ENCODE measurements at places on chromosomes 3 and 15. TPM values are rescaled to one million over a fixed set of nuclear protein-coding genes. Genes with fewer than 3 reads are reported as not detected.

- DNase-seq, result peak; percentile 59
Measured at GRCh38 chr3:46215810-46216414, 7.8 kb upstream of the CCR1 start.

- peak; percentile 0 for DNase-seq
Measured at GRCh38 chr3:86239946-86240345, 751.0 kb downstream of the VGLL3 start.

FBXW12 gene
- polyA plus RNA-seq, result not detected

DNA sequence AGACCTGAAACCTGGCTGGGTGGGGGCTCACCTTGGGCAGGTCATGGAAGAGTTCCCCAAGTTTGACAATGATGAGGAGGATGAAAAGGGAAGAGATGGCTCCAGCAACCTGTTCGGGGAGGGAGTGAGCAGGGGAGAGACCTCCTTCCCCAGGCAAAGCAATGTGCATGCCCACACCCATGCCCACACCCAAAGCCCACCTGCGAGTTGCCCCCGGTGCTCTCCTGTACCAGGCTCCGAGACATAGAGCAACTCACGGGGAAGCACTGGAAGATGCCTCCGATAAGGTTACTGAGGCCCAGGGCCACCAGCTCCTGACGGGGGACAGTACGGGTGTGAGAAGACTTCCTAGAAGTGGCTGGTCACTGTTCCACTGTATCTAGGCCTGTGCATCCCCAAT lies 4.9 kb downstream of the SLC26A6 start:
- DNase-seq, result no peak

DNA sequence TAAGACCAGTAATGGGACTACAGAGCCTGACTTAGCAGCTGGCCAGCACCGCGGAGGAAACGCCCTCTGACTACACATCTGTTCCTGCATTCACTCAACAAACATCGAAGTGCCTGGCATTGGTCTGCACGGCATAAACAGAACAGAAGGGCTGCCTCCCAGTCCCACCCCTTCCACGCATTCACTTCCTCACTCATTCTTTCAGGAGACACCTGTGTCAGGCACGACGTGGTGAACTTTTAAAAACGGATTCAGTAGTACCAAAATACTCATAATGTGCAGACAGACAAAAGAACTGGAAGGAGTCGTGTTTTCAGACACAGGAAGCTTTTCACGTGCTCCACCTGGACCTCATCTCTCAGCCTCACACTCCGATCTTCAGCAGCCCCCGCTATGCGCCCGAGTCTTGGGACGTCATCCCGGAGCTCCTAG lies 123.3 kb downstream of the XXYLT1 start:
- peak; percentile 85 for DNase-seq

SPSB4 gene
- polyA plus RNA-seq, result not detected

CYP11A1 gene
- 1.9 TPM for polyA plus RNA-seq

DNA sequence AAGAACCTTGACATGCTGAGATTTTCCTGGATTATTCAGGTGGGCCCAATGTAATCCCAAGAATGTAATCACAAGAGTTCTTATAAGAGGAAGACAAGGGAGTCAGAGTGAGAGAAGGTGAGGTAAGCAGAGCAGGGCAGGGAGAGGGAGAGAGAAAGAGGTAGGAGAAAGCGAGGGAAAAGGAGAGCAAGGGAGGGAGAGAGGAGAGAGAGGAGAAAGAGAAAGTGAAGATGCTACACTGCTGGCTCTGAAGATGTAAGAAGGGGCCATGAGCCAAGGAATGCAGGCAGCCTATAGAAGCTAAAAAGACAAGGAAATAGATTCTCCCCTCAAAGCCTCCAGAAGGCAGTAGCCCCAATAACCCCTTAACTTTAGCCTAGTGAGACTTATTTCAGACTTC lies 28.7 kb upstream of the FAM98B start:
- no peak for DNase-seq

PLA2G4E gene
- polyA plus RNA-seq, result not detected

GRCh38 chr3:141524988-141525387 lies 38.2 kb downstream of the RASA2 start:
- no peak for DNase-seq

- DNase-seq, result no peak
Measured at GRCh38 chr3:183449791-183450190, 21.4 kb upstream of the MCF2L2 start.

- DNase-seq, result peak; percentile 59
Measured at GRCh38 chr15:57235873-57236272, 140.4 kb upstream of the CGNL1 start.

CD200R1 gene
- polyA plus RNA-seq, result not detected

ABI3BP gene
- 30.3 TPM for polyA plus RNA-seq

DNA sequence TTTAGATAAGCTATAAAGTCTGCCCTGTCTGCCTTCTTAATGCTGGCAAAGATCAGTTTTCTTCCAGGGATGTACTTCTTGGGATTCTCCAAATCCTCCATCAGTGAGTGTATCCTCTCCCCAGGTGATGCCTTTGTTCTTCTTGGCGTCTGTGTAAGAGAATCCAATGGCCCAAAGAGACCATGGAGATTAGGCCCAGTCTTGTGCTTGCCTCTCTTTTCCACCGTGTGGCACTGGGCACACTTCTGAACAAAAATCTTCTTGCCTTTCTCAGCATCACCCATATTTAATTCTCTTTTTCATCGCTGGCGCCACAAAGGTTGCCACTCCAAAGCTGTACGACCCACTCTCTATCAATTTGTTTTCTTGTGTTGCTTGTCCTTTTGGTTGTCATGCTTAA lies 32.2 kb upstream of the TAMM41 start:
- no peak for DNase-seq

DNA sequence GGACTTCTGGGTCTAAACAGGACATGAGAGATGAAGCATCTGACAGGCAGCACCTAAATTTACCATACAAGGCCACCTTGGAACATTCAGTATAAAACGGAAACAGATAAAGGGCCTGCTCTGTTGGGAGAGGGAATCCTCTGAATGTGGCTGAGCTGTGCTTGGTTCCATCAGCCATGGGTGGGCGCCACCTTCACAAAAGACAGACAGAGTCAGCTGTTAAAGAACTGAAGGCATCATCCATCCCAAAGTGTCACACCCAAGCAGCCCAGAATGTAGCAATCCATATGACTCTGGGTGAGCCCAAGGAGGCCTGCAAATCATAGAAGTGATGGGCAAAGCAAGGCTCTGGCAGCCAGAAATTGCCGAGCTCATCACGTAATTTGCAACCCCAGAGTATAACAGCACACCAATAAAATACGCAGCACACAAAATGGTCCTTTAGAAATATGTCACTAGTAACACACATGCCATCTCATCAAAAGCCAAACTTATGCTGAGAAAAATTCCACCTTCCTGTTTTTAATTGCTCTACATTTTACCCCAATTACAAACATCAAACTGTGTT lies 24.8 kb upstream of the RBP1 start:
- no peak for DNase-seq

GRCh38 chr3:111246967-111247760 lies 175.5 kb downstream of the NECTIN3 start:
- peak; percentile 90 for DNase-seq

ERC2 gene
- not detected for polyA plus RNA-seq

FILIP1L gene
- polyA plus RNA-seq, result 60.9 TPM

DNA sequence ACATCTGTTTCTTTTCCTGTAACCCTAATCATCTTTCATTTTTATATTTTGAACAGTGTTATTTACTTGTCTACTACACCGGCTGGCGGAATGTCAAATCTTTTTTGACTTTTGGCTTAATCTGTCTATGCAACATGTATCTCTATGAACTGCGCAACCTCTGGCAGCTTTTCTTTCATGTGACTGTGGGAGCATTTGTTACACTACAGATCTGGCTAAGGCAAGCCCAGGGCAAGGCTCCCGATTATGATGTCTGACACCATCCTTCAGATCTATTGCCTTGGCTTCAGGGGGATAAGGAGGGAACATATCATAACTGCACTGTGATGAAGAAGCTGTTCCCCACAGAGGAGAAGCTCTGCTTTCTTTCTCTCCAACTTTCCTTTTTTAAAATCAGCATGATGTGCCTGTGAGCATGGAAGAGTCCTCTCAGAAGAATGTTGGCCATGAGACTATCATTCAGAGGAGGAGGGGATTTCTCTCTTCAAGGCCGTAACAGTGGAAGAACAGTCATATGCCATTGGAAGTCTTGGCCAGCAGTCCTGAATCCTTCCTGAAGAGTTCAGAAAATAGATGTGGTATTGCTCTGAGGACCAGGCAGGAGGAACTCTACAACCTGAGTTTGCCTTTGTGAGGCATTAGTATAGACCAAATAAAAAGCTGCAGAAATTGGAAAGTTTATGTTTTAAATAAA lies 69.9 kb downstream of the SEC22A start:
- DNase-seq, result no peak

GRCh38 chr3:128855569-128855968 lies 23.9 kb upstream of the ACAD9 start:
- no peak for DNase-seq

DNA sequence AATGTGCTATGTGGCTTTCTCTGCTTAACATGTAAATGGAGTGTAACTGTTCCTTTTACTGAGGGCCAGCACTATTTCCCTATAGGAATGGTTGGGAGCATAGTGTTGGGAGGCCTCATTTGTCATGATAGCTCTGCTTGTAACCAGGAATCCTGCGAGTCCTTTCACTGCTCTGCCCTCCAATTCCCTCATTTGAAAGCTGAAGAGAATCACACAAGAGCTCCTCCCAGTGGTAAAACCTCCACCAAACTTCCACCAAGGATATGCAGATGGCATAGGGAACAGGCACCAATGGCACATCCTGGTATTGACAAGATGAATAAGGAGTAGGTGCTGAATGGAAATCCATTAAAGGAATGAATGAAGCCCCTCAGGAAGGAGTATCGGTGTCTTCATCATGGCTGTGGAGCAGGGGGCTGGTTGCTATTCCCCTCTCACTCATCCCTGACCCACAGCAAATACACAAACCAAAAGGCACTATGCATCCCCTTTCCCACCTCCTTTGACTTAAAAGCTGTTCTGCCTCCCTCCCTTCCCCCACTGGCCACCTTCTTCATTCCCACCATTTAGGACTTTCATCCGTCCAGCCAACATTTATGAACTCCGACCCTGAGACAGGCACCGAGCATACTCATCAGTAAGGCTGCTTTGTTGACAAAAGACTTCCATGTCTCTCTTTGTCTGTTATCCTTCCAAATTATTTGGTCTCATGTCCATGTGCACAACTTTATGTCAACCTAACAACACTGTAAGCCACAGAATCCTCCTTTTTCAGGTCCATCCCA lies 560.8 kb downstream of the FOXP1 start:
- peak; percentile 33 for DNase-seq

- no peak for DNase-seq
Measured at GRCh38 chr15:69319384-69320375, 21.0 kb downstream of the PAQR5 start.

DNA sequence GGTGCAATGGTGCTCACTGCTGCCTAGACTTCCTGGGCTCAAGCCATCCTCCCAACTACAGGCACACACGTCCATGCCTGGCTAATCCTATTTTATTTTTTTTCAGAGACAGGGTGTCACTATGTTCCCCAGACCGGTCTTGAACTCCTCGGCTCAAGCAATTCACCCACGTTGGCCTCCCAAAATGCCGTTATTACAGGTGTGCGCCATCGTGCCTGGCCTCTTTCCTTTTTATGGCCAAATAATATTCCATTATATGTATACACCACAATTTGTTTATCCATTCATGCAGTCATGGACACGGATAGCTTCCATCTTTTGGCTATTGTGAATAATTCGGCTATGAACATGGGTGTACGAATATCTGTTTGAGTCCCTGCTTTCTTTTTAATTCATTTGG lies 962 bp upstream of the NEK4 start:
- no peak for DNase-seq

- DNase-seq, result no peak
Measured at GRCh38 chr15:85335193-85335942, 45.0 kb upstream of the AKAP13 start.

ACAN gene
- polyA plus RNA-seq, result not detected

- DNase-seq, result no peak
Measured at GRCh38 chr15:95948411-95948810, 382.1 kb upstream of the NR2F2 start.

DNA sequence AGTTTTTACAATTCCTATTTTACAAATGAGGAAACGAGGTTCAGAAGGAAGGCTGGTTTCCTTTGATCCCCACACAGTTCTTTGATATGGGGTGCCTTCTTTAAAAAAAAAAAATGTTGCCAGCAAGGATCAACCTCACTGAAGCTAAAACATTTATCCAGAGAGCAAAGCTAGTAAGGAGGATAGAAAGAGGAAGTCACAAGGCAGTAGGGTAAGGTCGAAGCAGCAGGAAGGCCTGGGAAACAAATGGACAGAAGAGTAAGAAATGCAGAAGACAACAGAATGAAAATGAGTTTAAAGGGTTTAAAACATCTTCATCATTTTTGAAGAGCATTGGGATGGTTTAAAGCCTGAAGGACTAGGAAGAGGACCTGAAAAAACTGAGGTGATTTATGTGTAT lies 30.6 kb upstream of the CP start:
- DNase-seq, result no peak

Measured in GM23248 (cell line).